ENCODE measurements at places on chromosomes 2 and 18. TPM values are rescaled to one million over a fixed set of nuclear protein-coding genes. Genes with fewer than 3 reads are reported as not detected.

CELF4 gene
- total RNA-seq = not detected

RAD51AP2 gene
- total RNA-seq = 0.16 TPM

DNA sequence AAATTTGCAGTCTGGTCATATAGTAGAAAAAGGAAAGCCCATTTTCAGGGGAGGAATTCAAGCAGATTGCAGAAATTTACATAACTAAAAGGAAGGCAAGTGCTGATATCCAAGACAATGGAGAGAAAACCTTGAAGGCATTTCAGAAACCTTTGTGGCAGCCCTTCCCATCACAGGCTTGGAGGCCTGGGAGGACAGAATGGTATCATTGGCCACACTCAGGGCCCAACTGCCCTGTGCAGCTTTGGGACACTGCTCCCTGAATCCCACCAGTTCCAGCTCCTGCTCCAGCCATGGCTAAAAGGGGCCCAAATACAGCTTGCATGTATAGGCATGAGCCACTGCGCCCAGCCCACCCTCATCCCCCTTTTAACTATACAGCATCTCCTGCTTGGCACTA is 81.1 kb upstream of the NYAP2 start:
- ATAC-seq = no peak

DNA sequence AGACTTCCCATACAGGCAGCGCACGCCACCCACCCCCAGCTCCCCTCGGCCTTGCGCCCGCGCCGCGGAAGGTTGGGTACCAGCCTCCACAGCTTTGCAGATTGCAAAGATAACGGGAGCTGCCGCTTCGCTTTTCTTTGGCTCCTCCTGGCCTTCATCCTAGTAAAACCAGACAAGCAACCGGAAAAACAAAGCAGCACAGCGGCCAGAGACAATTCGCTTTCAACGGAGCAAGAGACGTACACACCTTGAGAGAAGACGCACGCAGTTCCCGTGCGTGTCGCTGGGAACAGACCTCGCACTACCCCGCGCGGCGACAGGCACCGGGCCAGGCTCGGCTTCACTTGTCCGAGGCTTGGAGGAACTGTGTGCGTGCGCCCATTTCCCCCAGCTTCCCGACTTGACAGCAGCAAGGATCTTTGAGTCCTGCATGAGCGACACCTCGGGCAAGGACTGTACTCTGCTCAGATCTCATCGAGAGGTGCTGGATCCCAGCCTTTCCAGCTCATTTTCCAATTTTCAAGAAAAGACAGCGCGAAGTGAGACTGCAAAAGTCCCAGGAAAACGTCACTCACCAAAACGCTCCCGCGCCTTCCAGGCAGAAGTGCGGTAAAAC is 964 bp downstream of the ZBTB7C start:
- ATAC-seq = no peak

- no peak for ATAC-seq
Observed at GRCh38 chr18:13688191-13689136, 37.9 kb downstream of the FAM210A start.

- peak; percentile 99 for ATAC-seq
Observed at GRCh38 chr2:144414324-144414845, 105.5 kb downstream of the ZEB2 start.

DNA sequence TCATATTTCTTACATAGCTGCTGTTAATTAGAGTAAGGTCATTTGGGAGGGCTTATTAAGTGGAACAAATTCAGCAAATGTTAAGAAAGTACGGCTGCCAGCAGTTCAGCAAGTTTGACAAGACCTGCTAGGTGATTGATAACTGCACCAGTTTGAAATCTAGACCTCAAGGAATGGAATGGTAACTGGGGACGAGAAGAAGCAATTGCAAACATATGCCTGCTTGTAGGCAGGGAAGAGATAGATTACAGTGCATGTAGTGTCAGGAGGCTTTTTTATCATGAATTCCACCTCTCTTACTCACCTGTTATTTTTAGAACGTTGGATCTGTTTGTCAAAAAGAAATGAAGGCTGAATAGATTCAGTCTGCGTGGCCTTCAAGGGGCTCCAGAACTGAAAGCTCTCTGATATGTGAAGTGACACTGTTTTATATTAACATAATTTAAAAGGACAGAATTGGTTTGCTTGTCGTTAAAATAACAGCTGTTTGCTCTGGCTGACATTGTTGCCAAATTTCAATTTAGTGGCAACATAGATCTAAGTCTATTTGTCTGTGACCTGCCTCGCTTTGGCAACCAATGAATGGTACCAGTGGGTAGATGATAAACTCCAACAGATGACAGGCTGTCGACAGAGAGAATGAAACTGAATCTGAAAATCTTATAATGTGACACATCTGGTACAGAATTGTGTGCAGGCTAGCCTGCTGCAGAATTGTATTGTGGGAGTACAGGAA is 199.3 kb downstream of the ZNF407 start:
- ATAC-seq = no peak

DNA sequence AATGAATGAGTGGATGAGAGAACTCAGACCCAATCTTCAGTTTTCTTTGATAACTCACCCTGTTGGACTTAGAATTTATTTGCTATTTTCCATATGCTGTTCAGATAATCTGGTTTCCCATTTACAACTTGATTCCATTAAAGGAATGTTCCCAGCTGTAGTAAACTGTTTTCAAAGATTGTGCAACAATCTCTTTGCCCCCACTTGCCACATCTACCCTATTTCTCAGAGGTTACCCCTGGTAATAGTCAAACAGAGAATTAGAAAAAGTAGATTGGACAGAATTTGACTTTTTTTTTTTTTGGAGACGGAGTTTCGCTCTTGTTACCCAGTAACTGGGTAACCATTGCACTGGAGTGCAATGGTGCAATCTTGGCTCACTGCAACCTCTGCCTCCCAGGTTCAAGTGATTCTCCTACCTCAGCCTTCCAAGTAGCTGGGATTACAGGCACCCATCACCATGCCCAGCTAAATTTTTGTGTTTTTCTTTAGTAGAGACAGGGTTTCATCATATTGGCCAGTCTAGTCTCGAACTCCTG is 93.4 kb upstream of the SIX2 start:
- no peak for ATAC-seq

ELP2 gene
- total RNA-seq = 45.6 TPM

- no peak for ATAC-seq
Observed at GRCh38 chr2:204289066-204289465, 256.2 kb upstream of the PARD3B start.

DNA sequence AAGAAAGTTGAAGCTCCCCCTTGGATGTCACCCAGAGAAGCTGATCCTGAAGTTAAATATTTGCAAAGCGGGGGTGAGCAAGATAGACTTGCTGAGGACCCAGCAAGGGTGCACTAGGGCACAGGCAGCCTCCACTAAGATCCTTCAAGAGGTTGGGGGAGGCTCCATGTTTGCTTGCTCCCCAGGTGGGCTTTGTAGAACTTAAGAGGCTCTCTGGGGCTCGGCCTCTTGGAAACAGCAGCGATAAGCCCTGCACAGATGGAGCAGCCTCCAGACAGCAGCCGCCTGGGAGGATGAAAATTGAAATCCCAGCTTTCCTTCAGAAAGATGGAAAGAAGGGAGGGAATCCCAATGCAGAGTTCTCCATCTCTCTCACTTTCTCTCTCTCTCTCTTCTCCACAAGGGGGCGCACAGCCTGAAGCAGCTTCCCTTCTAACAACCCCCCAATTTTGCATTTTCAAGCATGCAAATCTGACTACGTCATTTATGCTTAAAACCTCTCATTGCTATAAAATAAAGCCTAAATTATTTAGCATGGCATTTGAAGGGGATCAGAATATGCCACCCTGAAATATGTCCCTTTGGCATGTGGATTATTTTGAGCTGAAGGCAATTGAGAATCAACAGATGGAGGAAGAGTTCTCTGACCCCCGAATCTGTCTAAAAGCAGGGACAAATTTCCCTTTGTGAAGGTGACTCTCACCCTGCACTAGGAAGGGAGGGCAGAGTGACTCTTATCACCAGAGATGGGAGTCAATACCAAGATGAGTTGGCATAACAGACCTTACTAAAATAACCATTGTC is 185.7 kb upstream of the KLHL29 start:
- ATAC-seq = no peak

PRKAG3 gene
- total RNA-seq = not detected

WDSUB1 gene
- total RNA-seq = 7.5 TPM

DNA sequence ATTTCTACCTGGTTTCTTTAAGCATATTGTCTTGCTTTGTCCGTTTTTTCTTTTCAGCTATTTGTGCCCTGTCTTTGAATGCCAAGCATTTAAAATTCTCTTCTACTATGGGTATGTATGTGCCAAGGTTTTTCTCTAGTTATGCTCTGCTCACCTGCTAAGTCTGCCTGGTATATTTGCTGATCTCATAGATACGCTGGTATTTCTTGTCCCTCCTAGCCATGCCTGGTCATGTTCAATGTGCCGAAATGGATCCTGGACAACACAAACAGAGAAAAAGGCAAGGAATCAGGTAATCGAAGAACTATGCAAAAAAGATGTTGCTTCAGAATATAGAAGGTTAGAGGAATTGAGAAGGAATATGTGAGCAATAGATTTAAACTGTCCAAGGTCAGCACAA is 14.9 kb upstream of the KDM3A start:
- ATAC-seq = peak; percentile 52

CHST10 gene
- total RNA-seq = 0.88 TPM

GRCh38 chr2:187618813-187619212 is 64.6 kb upstream of the TFPI start:
- ATAC-seq = no peak

DNA sequence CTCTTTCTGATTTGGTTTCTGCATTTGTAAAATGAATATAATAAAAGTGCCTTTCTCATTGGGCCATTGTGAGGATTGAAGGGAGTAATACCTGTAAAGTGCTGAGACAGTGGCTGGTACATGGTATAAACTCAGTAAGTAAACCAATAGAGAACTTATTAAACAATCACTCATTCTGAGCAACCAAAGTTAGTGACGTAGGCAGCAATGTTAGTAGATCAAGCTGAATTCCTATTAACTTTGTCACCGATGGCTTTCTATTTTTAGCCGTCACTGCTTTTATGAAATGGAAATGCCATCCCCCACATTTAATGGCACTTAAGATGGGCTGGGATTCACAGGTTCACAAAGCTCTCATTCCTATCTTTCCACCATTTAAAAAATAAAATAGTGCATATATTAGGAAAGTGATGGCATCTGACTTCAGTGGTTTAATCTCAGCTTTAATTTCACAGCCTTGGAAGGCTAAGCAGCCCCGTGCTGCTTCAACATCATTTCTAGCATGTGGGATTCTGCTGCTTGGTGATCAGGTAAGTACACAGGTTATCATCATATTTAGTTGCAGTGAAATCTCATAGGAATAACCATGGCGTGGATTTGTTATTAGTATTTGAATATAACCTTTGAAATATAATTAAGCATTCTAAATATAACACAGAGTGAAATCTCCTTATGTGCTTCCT is 17.6 kb upstream of the PPP4R1 start:
- no peak for ATAC-seq

DNA sequence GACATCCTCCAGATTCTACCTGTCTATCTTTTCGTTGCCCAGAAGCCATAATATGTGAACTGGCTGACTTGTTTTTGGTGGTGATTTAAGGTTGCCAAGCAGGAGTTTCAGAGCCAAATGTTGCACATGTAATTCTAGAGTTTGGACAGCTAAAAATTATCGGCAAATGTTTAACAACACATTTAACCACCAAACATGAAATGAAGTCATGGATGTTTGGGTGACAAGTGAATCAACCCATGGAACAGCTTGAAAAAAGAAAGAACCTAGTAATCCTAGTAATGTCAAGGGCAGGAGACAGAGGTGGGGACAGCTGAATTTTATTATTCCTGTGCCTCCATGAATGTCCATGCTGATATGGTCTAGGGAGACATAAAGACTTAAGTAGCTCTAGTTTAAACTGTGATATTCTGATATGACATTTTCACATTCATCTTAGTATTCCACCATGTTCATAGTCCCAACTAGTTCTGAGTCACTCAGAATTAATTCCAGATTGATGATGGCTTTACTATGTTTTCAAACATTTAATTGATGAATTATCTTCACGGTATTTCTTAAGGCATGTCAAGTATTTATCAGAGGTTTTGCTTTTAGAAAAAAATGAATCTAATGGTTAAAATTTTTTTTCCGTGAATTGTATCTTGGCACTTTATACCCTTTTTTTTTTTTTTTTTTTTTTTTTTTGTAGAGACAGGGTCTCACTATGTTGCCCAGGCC is 101.7 kb downstream of the SOCS6 start:
- ATAC-seq = no peak

DNA sequence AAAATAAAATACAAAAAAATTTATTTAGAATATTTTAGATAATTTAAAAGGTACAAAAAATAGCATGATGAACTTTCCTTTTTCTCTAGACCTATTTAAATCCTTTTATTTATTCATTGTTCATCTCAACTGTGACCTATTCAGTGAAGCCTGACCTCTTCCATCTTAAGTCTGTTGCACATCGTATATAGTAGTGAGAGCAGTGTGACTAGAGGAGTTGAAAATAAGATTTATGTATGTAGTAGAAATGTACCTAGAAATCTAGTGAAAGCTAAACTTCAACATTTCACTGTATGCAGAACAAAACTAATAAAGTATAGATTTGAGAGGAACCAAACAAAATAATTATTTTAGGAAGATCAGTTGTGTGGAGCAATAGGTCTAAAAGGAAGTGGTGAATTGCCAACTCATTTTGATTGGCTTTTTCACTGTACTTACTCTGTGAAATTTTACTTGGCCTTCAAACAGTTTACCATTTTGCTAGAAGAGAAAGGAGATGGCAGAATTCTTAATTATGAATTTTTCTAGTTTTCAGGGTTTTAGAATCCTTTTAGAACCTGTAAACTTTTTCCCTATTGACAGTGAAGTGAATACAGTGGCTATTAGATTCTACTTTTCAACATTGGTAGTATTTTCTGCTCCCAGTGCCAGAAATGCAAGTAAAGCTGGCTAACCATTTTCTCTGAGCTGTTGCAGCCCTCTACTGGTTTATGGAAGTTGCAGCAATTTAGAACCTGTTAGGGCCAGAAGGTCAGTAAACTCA is 11.0 kb downstream of the ANKRD12 start:
- peak; percentile 65 for ATAC-seq

DNA sequence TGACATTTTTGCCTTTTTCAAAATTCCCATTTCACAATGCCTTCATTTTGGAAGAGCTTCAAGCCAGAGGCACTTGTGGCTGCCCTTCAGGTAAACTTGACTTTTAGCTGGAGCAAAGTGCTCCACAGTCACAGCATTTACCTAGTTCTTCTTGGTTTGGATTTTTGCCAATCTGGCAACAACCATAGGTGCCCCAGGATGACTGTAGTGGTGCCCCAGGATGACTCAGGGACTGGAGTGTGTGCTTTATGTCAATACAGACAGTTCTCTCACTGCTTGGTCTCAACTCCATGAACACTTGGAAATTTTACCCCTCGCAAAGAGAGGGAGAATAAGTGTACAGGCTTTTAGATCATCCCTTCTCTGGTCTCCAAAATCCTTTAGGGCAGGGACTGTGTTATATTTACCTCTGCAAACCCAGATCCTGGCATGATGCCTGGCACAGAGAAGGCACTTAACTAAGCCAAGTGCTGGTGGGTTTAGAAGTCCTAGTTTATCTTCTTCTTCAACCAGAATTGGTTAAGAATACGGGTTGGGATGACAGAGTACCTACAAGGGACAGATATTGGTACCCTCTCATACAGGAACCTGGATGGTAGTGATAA is 15.3 kb upstream of the PTPN4 start:
- peak; percentile 84 for ATAC-seq

- ATAC-seq = no peak
Observed at GRCh38 chr2:126901459-126901858, 2.8 kb downstream of the TEX51 start.

CD8B2 gene
- not detected for total RNA-seq

PAX8 gene
- total RNA-seq = 6.1 TPM

- no peak for ATAC-seq
Observed at GRCh38 chr2:198101688-198102087, 297.3 kb downstream of the PLCL1 start.

- peak; percentile 3 for ATAC-seq
Observed at GRCh38 chr2:96146153-96146880, 1.1 kb upstream of the DUSP2 start.

- ATAC-seq = no peak
Observed at GRCh38 chr2:140502951-140503630, 1627.7 kb downstream of the LRP1B start.

All from esophagus mucosa (tissue), 1 donor.